ENCODE measurements at places on chromosomes 3 and 15.

DNA sequence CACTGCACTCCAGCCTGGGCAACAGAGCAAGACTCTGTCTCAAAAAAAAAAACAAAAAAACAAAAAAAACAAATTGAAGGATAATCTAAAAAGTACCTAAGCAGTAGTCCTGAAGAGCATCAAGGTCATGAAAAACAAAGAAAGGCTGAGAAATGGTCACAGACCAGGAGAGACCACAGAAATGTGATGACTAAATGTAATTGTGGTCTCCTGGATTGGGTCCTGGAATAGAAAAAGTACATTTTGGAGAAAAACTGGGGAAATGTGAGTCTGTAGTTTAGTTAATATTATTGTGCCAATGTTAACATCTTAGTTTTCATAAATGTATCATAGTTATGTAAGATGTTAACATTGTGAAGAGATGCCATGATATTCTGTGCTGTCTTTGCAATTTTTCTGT is 267.5 kb upstream of the NR2E3 start:
- no peak for DNase-seq

DNA sequence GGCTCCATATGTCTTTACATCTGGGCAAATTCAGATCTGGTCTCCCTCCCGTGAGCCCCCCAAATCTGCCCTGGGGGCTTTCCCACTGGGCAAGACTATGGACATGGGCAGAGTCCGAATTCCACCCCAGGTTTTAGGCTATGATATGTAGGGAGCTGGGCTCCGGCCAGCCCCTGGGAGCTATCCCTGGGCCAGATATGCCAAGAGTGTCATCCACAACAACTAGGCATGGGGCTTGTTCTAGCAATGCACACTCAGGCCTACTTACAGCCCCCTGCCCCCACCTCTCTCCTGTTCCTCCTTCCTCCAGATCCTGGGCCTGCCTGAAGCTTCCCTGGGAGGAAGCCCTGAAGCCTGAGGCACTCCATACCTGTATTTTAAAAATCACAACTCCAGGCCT is 622 bp downstream of the XIRP1 start:
- no peak for DNase-seq

DNA sequence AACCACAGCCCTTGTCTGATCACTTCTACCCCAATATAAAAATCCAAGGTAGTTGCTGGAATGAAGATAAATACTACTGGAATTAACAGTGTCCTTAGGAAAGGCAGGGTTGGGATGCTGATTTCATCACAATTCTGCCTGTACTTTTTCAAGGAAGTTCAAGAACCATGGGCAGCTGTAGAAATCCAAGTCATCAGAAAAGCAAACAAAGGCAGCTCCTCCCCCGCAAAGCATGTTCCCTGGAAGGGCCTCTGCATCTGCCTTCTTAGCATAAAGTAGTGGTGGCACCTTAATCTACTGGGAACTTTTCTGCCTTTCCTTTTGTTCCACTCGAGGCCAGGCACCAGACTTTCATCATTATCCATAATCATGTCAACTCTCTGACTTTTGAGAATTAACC is 54.4 kb downstream of the ERC2 start:
- no peak for DNase-seq

GRCh38 chr15:99110581-99111320 is 5.9 kb downstream of the SYNM start:
- DNase-seq, result no peak

GRCh38 chr3:160870327-160870726 is 114.3 kb downstream of the PPM1L start:
- no peak for DNase-seq

GRCh38 chr3:147118611-147119010 is 287.7 kb downstream of the ZIC4 start:
- DNase-seq, result no peak

DNA sequence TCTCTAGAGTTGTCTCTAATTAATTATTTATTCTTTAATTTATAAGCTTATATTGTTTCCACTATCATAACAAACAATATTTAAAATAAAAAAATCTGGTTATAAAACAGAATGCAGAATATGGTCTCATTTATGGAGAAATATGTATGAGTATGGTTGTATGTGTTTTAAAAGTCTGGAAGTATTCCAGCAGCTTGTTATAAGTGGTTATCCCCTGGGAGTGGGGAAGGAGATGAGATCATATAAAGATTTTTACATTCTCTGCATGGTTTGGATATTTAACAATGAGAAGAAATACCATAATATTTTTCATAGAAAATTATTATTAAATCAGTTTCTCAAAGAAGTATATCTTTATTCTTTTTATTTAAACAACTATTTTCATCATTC is 135.4 kb upstream of the MB21D2 start:
- DNase-seq, result no peak

DNA sequence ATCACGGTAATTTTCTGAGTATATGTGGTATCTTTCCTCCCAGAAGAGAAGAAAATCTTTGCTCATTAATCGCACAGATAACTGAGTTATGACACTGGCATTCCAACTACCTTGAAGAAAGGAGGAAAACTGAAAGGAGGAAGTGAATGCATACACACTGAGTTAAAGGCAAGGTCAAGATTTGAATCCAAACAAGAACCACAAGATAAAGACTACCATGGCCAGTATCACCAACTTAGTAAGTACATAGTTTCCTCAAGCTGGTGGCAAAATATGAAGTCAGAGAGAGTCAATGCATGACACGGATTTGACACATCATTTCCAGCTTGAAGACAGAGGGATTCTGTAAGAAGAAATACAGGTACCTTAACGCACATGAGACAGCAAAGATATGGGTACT is 287.5 kb downstream of the ULK4 start:
- DNase-seq, result no peak

- no peak for DNase-seq
These were observed 42.6 kb upstream of the RGMA start for GRCh38 chr15:93131485-93132095.

GRCh38 chr3:71356265-71356664 is 227.3 kb downstream of the FOXP1 start:
- DNase-seq, result no peak

DNA sequence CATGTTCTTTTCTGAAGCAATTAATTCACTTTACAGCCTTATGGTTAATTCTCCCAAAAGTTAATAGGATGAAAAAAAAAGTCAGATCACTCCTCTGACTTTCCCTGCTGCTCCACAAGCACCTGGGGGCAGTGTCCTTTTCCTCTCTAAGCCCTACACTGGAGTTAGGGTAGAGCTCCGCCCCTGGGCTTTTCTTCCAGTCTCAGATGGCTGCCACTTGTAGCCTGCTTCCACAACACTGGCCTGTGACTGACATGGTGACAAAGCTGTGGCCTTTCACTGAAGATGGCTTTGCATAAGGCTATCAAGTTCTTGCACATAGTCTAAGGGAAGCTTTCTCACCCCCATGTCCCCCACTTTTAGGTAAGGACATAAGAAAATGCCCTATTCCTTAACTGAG is 1.3 kb upstream of the MON1A start:
- no peak for DNase-seq

GRCh38 chr3:163490119-163490518 is 1588.2 kb downstream of the SI start:
- no peak for DNase-seq

GRCh38 chr3:81339040-81339845 is 422.2 kb downstream of the GBE1 start:
- no peak for DNase-seq

GRCh38 chr15:54979964-54980363 is 216.8 kb downstream of the RSL24D1 start:
- no peak for DNase-seq

DNA sequence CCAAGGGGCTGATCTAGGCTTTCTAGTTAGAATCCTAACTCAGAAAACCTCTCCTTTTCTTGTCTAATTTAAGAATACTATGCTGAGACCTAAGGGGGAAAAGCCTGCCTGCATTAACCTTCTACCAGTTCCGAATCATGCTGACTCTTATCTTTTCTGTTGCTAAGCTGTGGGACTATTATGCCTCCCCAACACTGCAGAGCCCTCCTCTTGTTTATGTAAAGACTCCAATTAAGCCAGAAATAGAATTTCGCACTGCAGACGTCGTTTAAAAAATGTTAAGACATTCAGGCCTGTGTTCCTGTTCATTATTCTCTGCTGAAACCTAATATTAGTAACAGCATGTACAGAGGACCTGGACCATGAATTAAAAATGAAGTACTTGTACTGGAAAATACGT is 310.6 kb upstream of the ATP11B start:
- no peak for DNase-seq

DNA sequence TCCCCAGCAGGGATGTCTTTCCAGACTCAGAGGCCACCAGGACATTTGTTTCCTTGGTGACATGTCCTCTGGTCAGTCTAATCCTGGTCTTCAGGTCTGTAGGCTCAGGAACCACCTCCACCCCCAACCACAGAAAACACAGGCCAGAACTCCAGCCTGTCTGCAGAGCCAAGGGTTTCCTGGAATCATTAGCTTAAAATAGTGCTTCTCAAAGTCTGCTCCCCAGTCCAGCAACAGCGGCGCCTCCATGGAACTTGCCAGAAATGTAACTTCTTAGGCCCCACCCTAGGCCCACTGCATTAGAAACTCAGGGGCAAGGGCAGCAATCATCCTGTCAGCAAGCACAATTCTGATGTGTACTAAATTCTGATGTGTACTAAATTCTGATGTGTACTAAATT is 20.0 kb downstream of the SLC28A1 start:
- DNase-seq, result no peak

- DNase-seq, result no peak
These were observed 80.6 kb downstream of the ULK4 start for GRCh38 chr3:41881233-41881821.

DNA sequence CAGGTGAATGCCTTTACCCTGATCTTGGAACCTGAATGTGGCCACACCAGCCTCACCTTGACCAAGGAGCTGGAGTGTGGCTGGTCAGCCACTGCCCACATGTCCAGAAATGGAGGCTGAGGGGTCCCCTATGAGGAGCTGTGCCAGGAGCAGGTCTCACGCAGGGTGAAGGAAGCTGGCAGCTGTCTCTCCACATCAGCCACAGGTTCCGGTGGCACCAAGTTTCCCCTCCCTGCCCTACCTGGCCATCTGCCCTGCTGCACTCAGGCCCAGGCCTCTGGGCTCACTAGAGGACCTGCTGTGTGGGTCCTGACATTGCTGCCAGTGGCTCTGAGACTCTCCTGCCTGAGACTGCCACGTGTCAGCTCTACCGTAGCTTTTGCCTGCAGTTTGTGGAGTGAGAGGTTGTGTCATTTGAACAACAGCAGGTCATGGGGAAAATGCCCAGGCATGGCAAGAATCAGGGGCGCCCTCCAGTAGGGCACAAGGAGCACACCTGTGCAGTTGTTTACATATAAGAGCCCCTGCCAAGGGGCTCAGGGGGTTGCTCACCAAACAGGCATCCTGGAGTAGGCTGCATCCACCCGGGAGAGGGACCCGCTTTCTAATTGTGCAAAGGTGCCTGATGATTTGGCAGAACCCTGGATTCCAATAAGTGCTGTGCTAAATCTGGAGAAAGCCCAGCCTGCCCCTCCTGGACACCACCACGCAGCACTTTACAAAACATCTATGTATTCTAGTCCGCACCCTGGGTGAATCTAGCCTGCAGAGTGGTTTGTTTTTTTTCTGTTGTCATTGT is 258.5 kb upstream of the TLE3 start:
- DNase-seq, result no peak

DNA sequence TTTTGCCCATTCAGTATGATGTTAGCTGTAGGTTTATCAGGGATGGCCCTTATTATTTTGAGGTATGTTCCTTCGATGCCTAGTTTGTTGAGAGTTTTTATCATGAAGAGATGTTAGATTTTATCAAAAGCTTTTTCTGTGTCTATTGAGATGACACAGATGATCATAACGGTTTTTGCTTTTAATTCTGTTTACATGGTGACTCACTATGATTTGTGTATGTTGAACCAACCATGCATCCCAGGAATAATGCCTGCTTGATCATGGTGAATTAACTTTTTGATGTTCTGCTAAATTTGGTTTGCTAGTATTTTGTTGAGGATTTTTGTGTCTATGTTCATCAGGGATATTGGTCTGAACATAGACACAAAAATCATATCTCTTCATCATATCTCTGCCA is 8.3 kb downstream of the GPR156 start:
- DNase-seq, result no peak

- no peak for DNase-seq
These were observed 171.0 kb upstream of the SMAD3 start for GRCh38 chr15:66894363-66894762.

- no peak for DNase-seq
These were observed 64.4 kb upstream of the TPM1 start for GRCh38 chr15:62977952-62978811.

DNA sequence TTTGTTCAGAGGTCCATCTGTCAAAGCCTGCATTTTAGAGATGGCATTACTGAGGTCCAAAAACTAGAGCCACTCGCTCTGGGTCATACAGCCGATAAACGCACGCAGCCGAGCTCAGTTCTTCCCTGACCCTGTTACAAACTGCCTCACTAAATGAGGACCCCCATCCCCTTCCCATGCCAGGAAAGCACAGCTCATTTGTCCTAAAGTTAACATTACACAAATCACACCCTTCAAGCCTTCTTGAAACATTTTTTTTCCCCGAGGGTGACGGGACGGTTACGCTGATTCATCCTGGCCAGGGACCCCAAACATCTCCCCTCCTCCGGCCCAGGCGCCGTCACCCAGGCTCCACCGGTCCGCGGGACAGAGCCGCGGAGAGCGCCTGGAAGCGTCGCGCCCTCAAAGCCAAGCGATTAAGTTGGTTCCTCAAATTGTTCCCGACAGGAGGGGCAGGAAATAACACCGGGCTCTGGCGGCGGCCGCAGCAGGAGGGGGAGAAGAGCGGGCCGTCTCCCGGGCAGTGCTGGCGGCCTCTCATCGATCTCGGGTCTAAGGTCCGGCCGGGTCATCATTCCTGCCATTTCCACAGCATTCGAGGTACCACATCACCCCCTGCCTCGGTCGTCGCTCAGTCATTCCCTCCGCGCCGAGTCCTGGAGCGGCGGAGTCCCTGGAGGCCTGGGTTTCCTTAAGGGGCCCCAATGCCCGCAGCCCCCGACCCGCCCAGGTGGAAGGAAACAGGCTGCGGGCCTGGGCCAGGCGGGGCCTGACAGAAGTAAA is 619 bp upstream of the CMTM8 start:
- no peak for DNase-seq

GRCh38 chr3:116127464-116127863 is 317.8 kb downstream of the LSAMP start:
- DNase-seq, result no peak

- DNase-seq, result no peak
These were observed 86.8 kb downstream of the CCK start for GRCh38 chr3:42179110-42179725.

GRCh38 chr3:186152889-186153292 is 44.0 kb upstream of the ETV5 start:
- DNase-seq, result no peak

GRCh38 chr15:55108858-55109518 is 87.8 kb downstream of the RSL24D1 start:
- peak; percentile 43 for DNase-seq

GRCh38 chr3:129039271-129040038 is 21.1 kb upstream of the GP9 start:
- DNase-seq, result no peak

DNA sequence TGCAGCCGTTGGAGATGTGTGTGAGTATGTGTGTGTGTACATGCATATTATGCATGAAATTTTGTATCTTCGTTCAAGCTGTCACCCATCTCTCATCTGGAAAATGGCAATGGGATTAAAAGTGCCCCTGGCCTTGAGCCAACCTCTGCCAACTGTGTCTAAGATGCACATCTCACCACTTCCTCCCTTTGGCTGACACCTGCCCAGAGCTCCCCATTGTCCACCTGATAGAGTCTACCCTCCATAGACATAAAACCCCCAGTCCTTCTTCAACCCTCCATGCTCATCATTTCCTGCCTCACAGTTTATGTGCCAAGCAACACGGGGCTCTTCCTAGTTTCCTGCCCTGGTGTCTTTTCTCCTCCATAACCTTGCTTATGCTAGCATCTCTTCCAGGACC is 187.5 kb upstream of the HES1 start:
- no peak for DNase-seq

- no peak for DNase-seq
These were observed 84.9 kb upstream of the NEO1 start for GRCh38 chr15:72967397-72967796.

All from stimulated activated CD4-positive, alpha-beta T cell treated with anti-CD3 and anti-CD28 coated beads, Interleukin-12 subunit alpha, Interleukin-12 subunit beta, amount 100 ng/mL, for 4 hours (primary cell).